ENCODE measurements at places on chromosomes 12 and 14. TPM values are rescaled to one million over a fixed set of nuclear protein-coding genes. Genes with fewer than 3 reads are reported as not detected.
A peak's percentile ranks its signal among the peaks of the same experiment; 100 is the strongest.

LALBA gene
- not detected for total RNA-seq

SIX4 gene
- 0.51 TPM for total RNA-seq

MMP17 gene
- total RNA-seq: 13.1 TPM

MYO1A gene
- total RNA-seq: under 0.01 TPM

CIPC gene
- 11.0 TPM for total RNA-seq

TSPAN19 gene
- total RNA-seq: 0.13 TPM

NEMF gene
- total RNA-seq: 37.2 TPM

CD4 gene
- not detected for total RNA-seq

WASHC3 gene
- total RNA-seq: 47.8 TPM

INHBC gene
- not detected for total RNA-seq

PPP1R12A gene
- total RNA-seq: 53.2 TPM

DNA sequence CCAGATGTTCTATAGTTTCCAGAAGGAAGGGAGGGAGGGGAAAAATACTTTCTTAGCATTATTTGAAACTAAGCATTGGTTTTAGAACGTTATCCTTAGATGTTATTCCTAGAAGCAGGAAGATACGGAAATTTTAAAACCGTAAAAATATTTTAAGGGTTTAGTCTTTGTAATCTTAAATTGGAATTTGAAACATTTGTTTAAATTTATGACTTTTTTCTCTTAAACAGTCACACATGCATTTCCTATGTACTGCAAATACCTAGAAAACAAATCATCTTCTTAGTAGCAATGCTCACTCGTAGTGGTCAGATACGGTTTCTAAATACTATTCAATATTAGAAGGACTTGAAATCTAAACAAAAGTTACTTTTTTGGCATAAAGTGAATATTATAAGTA, 282.0 kb downstream of the ERC1 start:
- no peak for DNase-seq

- DNase-seq: no peak
Measured at GRCh38 chr12:130715150-130715997, 725 bp downstream of the RIMBP2 start.

- no peak for DNase-seq
Measured at GRCh38 chr12:56833780-56834179, 70.7 kb downstream of the HSD17B6 start.

DNA sequence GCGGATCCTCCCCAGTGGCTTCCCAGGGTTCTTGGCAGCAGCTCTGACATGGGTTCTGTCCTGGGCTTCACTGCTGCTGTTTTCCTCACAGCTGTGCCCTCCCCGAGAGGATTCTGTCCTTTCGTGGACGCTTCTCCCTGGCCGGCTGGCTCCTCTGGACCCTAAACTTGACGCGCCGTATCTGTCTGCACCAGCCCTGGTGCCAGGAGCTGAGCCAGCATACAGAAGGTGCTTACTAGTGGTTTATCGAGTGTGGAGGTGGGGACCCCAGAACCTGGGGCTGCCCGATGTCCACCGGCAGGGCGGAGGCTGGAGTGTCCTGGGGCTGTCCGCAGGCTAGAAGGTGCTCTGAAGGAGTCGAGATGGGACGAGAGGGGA, 17.2 kb downstream of the FBRSL1 start:
- DNase-seq: no peak

DNA sequence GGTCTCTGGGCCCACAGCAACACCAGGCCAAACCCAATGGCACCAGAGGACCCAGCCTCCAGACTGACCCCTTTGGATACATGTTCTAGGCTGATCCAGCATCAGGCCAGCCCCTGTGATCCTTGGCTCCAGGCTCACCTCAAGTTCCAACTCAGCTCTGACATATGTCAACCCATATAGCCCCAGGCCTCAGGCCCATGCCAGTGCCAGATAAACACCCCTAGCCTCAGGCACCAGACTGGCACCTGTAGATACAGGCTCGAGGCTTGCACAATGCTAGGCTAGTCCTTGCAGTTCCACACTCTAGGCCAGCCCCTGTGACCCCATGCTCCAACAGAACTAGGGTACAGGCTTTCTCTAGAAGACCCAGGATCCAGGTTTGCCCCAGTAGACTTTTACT, 287.5 kb downstream of the KCNC2 start:
- no peak for DNase-seq

DNA sequence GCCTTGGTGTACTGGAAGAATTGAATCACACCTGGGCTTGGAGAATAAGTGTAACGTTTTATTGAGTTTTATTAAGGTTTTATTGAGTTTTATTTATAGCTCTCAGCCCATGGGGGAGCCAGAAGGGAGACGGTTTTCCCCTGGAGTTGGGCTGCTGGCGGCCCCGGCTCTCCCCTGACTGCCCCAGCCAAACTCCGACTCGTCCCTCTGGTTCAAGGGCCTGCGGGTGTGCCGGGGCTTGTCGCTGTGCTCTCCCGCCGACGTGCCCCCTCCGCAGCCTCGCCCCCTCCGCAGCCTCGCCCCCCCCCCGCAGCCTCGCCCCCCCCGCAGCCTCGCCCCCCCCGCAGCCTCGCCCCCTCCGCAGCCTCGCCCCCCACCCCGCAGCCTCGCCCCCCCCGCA, 326.1 kb upstream of the RTL1 start:
- no peak for DNase-seq

DNA sequence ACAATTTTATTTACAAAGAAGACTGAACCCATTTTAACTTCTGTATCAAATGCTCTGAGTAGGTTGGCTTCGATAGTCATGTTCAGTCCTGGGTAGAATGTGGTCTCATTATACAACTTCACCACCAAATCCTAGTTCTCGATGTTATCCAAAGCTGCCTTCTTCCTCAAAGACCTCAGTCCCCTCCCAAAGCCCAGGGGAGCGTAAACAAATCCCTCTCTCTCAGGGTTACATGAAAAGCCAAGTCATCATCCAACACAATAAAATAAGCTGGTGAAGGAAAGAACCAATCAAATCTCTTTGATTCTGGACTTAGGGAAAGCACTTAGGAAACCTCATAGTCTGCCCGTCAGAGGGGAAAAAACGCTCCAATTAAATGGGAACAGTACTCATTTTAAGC, 9.1 kb downstream of the PTCSC3 start:
- DNase-seq: no peak

- DNase-seq: no peak
Measured at GRCh38 chr12:83172866-83173649, 486.4 kb downstream of the TMTC2 start.

DNA sequence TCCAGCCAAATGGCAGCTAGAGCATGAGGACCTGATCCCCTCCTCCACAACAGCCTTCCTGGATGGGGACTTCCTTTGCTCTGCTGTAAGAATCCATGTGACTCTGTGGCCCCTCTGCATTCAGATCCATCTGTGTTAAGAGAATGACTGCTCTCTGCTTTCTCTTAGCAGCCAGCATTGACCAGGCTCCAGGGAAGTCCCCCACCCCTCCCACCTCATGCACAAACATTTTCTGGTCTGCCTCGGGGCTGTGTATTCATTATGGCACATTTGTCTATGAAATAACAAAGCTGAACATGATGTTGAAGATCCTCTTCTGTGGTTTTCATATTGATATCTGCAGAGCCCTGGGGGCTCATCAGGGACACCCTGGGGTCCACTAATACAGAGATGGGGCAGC, 201.7 kb downstream of the NUAK1 start:
- DNase-seq: no peak

GRCh38 chr14:30853946-30854345, 20.4 kb upstream of the COCH start:
- no peak for DNase-seq

DNA sequence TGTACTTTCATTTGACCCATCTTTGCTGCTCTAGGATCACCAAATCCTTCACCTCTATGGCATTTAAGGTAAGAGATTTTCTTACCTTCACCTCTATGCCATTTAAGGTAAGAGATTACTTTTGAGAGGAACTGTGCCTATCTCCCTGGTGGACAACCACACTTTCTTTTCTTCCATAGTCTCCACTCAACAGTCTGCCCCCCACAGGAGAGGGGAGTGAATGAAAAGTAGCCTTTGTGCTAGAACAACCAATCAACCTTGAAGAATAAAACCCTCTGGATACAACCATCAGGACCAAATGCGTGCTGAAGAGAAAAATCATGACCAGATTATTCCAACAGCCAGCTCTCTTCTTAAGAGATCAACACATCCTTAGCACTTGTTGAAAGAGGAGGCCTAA, 258.6 kb upstream of the TMPO start:
- DNase-seq: no peak

DNA sequence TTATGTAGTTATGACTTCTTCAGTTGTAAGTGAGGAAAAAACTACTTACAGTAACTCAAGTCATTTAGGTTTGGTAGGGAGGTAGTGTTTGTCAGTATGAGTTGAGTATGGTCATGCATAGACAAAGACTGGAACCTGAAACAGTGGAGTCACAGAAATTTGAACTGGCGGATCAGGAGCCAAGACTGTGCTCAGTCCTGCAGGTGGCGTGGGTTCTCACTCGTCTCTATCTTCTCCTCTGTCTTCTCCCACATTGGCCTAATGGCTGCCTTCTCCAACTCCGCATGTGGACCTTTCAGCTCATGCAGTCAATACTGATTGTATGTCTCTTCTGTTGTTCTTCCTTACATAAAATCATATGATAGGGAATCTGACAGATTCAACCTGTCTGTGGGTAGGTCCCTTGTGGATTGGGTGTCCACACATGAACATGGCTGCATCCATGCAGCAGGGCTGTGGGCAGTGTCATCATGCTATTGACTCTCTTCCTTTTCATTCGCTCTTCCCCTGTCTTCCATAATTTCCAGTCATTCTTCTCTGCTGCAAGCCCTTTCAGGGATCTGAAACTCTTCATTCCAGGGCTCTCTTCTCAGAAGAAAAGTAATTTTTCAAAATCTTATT, 78.8 kb upstream of the NEDD1 start:
- DNase-seq: no peak

DNA sequence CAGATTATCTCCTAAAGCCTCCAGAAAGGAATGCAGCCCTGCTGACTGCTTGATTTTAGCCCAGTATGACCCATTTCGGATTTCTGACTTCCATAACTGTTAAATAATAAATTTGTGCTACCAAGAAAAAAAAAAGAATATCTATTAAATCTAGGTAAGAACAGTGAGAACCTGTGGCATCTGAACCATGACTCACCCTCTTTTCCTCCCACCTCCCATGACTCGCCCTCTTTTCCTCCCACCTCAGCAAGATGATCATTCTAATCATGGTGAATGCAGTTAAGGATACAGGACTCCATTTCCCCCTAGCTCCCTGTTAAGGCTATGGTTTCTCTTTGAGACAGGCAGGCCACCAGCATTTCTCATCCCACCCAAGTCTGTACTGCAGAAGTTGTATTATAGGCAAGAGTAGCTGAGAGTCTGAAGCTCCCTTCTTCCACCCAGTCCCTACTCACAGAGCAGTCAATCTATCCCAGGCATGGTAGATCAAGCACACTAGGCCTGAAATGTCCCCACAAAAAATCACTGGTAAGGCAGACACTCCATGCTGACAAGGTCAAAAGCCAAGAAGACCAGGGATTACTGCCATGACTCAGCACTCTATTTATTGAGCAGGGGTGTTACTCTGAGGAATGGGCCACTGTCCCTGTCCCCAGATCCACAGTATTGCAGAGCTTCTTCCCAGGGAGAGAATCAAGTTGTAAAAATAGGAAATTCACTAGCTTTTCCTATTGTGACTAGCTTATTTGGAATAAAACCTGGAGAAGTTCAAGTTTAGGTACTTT, 188.9 kb downstream of the ADAMTS20 start:
- DNase-seq: no peak

DNA sequence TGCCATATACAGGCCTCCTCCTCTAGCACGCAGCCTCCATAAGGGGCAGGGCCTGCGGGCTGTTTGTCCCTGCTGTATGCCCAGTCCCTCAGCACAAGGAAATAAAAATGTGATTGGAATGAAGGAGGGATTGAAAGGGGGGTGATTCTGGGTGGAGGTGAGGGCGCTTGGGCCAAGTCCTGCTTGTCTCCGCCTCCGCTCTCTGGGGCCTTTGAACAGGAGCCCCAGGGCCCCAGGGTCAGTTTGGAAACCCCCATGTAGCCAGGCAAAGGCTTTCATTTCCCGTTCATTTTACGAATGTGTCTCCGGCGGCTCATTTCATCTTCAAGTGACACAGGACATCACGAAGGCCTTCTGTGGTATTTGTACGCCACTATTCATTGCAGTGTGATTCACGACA, 4.5 kb upstream of the CACNA2D4 start:
- DNase-seq: no peak

GRCh38 chr14:37594971-37595808, at the start of the genes FOXA1 and TTC6:
Gene FOXA1, minus strand, starts transcription at chr14:37595249. Its CDS starts 277 bp downstream, at chr14:37594972.
Gene TTC6, plus strand, starts transcription at chr14:37595629. Its CDS starts 26,436 bp downstream, at chr14:37622065.
- peak; percentile 33 for DNase-seq

GRCh38 chr14:104558231-104559027, 21.1 kb upstream of the C14orf180 start:
- DNase-seq: no peak

- DNase-seq: no peak
Measured at GRCh38 chr12:83335748-83336147, 649.0 kb downstream of the TMTC2 start.

- no peak for DNase-seq
Measured at GRCh38 chr12:24231298-24231697, 281.8 kb upstream of the SOX5 start.

DNA sequence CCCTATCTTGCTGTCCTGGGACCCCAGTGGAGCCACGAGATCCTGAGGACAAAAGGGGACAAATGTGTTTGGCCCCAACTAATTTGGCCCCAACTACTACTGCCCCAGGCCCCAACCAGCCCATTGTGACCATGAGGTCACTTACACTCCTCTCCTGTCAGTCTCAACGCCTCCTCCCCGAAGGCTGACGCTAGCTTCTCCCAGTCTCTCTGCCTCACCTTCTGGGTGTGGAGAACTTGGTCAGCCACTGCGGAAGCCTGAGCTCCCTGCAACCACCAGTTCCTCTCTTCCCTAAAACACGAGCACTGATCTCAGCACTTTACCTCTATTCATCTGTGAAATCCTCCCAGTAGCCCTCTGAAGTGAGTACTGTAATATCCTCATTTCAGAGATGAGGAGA, 13.3 kb downstream of the FAM181A start:
- DNase-seq: no peak

GRCh38 chr12:52278575-52279421, 4.4 kb downstream of the KRT86 start:
- DNase-seq: no peak

GRCh38 chr12:31324845-31325523, 966 bp downstream of the SINHCAF start:
- DNase-seq: peak; percentile 51

DNA sequence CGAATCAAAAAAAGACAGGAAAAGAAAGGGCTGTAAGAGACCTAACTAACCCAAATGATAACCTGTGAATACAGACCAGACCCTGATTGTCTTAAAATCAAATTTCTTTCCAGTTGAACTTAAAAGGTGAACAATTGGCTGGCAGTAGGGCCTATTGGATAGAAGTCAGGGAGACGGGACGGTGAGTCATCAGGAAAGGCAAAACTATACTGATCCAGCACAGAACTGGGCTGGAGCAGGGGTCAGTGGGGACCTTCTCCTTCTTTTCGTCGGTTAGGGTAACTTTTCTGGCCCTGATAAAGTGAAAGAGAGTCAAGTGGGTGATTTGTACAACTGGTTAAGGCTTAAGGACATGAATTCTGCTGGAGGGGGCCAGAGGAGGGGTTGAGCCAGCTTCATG, 84.9 kb upstream of the OTX2 start:
- DNase-seq: no peak

GRCh38 chr14:98903371-98903770, 368.6 kb downstream of the BCL11B start:
- DNase-seq: no peak

Measured in dermis microvascular lymphatic vessel endothelial cell (primary cell).